K562 (cell line): ENCODE measurements at places on chromosomes 11 and 22. TPM values are rescaled to one million over a fixed set of nuclear protein-coding genes. Genes with fewer than 3 reads are reported as not detected.

OR4A16 gene
- not detected in 2 replicates for polyA plus RNA-seq

UBQLN3 gene
- not detected in 2 replicates for polyA plus RNA-seq

OR52N4 gene
- polyA plus RNA-seq: not detected in 2 replicates

- DNase-seq: no peak
These were observed 62.7 kb upstream of the HORMAD2 start for GRCh38 chr22:30017375-30018223.

GRCh38 chr11:84675396-84676025, 951.6 kb downstream of the DLG2 start:
- DNase-seq: no peak

- DNase-seq: no peak
These were observed 1.4 kb downstream of the KCNC1 start for GRCh38 chr11:17735818-17736578.

- DNase-seq: no peak
These were observed 421.8 kb upstream of the ANO3 start for GRCh38 chr11:25910086-25910485.

DNA sequence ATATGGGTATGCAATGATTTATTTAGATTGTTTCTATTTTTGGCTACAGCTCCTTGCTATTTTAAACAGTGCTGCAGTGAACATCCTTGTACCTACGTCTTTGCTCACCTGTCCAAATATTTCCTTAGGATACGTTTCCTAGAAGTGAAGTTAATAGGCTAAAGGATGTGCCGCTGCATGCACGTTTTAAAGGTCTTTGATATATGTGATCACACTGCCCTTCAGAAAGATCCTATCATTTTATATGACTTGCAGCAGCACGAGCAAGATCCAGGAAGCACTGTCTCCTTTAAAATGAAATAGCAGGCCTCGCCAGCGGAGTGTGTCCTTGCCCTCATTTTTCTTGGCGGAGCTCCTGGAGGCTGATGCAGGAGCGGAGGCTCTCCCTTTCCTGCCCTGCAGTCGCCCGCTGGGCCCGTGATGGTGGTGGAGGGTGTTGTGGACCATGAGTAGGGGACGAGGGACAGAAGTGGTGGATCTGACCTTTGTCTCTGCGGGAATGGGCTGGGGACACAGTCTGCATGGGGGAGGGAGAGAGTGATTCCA, 19.4 kb downstream of the RPS6KA4 start:
- DNase-seq: no peak

DNA sequence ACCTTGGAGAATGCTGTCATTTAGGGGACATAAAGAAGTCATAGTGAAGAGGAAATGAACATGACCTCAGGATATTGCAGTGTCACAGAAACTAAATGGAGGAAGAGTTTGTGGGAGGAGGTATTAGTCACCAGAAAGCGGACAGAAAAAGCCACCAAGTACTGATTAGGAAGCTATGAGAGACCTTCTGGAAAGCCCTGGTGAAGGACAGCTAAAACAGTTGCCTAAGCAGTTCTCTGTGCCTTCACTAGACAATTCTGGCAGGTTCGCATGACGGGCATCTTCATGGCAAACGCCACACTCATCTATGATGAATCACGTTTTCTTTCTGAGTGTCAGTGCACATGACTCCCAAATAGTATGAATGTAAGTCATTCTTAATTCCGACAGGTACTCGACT, 325.8 kb downstream of the C11orf87 start:
- DNase-seq: no peak

DNA sequence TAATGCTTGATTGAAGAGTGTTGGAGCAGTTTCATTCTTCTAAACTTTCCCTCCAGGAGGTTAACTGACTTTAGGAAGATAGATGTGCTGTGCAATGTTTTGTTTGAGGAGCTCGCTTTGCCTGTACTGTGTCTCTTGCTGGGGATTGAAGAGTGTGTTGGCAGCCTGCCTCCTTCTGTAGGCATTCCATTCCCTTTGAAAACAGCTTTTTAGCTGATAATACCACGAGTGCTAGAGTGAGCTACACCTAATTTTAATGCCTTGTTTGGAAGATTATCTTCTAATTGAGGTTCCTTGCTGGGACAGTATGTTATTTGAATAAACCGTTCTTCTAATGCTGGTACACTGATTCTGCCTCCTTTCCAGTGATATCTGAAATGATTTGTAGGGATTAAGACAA, 7.2 kb downstream of the DDX10 start:
- peak; percentile 9 for DNase-seq
